Lower leg skin (tissue), 4 donors: ENCODE measurements at places on chromosomes 5 and 9.

DNA sequence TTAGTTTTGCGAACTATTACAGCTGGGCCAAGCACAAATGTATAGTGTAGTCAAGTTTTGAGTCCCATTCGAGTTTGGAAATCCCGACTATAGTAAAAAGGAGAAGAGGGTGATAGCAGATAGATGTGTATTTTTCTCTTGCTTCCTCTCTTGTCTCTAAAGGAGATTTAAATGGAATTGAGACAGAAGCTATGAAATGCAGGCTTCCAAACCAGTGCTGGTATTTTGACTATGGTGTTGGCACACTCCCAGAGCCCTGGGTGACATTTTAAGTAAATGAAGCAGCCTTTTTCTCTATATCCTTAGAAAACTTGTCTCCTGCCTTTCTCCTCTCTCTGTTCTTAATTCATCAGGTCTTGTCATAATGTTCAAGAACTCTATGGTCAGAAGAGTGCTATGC, 17.7 kb upstream of the AUH start:
- DNase-seq, result no peak

GRCh38 chr9:33297432-33297831, 7.1 kb downstream of the NFX1 start:
- no peak for DNase-seq

- DNase-seq, result no peak
These were observed 11.6 kb upstream of the ABL1 start for GRCh38 chr9:130823435-130823834.

DNA sequence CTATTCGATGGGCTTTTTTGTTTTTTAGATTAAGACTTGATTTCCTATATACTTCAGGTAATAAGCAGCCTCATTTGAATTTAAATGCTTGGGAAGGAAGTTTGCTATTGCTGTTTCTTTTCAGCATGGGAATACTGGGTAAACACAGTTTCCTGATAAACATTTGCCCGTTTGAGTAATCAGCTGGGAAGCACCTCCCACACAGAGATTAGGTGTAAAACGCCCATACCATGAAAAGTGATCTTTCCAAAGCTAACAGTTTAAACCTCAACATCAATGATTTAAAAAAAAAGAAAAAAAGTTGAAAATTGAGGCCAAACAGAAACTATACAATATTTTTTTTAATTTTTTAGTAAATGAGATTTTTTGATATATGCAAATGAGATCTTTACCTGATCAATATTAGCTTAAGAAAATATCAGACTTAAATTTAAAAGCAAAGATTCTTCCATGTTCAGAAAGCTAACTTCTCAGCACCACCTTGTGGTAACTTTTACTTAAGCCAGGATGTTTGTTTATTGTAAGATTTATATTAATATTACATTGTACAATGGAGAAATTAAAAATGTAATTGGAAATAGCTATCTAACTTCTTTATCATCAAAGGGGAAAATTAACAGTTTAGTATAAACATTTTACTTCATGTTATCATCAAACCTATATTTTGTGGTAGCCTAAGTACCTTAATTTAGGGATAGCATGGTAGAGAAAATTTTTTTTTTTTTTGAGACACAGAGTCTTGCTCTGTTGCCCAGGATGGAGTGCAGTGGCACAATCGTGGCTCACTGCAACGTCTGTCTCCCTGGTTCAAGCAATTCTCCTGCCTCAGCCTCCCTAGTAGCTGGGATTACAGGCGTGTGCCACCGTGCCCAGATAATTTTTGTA, 39.8 kb downstream of the F2RL2 start:
- DNase-seq, result no peak

DNA sequence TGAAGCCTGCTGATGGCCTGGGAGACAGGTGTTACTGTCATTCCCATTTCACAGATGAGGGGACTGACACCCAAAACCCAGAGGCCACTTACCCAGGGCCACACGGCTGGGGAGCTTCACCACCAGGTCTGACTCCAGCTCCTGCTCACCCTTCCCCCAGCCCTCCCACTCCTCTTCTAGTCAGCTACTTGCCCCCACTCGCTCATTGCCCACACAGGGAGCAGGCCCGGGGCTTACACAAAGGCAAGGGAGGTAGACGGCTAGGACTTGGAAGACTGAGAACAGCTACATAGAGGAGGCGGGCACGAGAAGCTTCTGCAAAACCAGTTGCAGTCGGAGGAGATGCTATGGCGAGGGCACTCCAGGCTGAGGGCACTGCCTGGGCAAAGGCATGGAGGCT, 21.3 kb downstream of the LMX1B start:
- DNase-seq, result no peak
